ENCODE measurements at places on chromosomes 7 and 10. TPM values are rescaled to one million over a fixed set of nuclear protein-coding genes. Genes with fewer than 3 reads are reported as not detected.

- DNase-seq, result no peak
Observed at GRCh38 chr10:78472551-78472890, 438.9 kb downstream of the RPS24 start.

DNA sequence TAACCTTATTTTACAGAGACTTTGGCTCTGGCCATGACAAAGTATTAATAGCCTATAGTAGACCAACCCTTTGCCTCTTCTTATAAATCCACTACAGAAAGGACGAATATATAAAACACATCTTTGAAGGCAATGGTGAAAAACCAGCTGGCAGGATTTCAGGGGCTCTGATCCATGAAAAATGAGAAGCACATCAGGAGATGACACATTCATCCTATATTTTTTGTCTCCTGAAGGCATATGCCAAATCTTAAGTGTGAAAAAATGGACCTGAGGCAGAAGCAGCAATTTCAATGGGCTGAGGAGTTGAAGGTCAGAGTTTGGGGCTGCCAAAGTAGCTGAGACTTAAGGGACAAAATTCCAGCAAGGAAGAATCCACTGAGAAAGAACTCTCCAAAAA, 14.4 kb downstream of the RNF216 start:
- DNase-seq, result no peak

GRCh38 chr7:143380260-143380645, 892 bp upstream of the ZYX start:
- DNase-seq, result peak; percentile 91

- no peak for DNase-seq
Observed at GRCh38 chr10:104501449-104501848, 139.6 kb upstream of the SORCS3 start.

- no peak for DNase-seq
Observed at GRCh38 chr10:91210435-91210834, 10.0 kb upstream of the PCGF5 start.

DNA sequence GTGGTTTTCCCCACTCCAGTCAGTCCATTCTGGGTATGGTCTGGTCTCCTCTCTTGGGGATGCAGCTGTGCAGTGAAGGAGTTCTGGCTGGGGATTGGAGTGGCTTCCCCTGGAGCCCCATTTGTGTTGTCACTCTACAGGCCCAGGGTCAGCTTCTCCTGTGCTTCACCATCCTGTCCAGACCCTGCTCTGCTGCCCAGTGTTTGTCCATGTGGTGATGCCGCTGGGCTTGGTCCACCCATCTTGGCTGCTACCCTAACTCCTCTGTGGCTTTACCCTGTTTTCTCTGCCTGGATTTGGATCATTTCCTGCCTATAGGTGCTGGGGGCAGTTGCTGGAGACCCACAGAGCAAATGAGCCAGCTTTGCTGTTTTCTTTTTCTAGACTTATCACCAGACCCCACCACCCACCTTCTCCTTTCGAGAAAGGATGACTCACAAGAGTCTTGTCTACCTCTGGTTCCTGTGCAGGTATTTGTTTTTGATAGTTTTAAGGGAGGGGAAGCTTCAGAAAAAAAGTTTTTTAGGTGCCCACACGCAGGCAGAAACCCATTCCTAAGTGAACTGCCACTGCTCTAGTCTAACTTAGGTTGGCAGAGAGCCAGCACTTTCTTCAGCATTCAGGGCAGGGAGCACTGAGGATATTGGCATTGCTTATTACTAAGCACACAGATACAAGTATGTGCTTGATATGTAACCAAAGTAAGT, 8.5 kb downstream of the ZDHHC16 start:
- DNase-seq, result peak; percentile 41

DNA sequence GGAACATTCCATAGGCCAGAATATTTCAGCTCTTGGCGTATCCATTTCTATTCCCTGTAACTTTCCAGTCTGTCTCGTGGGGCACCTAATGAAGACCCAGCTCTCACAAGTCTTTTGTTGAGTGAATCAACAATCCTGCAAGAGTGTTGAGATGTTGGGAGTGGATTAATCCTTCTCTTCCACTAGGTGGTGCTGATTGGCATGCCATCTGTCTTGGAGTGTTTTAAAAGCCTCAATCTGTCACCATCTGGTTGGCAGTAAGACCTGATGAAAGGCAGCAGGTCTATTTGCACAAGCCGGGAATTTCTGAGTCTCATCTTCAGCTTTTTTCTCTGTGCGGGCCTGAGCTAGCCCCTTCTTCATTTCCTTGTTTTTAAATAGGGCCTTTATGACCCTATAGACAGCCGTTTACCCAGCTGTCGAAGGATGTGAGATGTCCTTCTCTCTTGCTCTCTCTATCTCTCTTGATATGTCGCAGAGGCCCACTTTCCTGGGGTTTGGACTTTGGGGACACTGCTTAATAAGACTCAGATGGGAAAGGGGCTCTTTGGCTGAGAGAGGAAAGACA, 180.5 kb downstream of the ZNF365 start:
- DNase-seq, result peak; percentile 45

Gene SKIDA1
- 1.8 TPM for total RNA-seq

DNA sequence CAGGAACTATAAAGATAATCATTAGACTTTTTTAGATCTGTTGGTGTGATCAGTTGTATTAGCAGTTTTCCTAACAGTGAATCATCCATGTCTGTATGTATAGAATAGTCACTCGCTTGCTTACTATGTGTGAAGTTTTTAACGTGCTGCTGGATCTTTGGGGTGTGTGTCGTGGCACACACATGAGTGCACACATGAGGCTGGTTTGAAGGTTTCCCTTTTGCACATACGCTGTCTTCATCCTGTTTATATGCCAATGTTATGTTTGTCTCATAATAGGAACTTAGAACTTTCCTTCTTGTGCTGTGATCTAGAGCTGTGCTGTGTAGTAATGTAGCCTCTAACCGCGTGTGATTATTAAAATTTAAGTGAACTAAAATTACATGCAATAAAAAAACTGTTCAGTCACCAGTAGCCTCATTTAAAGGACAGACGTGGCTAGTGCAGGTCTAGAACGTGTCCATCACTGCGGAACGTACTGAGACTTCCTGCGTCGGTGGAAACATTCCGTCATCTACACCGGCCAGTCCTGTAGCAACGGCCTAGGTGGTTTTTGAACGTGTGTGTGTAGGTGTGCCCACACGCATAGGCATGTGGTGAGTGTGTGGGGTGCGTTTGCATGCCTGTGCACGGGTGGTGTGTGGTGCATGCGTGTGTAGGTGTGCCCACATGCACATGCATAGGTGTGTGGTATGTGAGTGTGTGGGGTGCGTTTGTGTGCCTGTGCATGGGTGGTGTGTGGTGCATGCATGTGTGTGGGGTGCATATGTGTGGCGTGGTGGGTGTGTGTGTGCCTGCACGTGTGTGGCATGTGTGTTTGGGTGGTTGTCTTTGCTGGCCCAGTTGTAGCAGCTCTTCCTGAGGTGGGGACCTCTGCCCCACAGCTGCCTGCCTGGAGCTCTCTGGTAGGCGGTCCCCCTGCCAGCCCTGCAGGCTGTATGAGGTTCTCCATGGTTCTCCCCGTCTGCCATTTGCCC, 56.6 kb downstream of the INPP5A start:
- DNase-seq, result no peak

Gene ZNF804B
- 0.04 TPM for total RNA-seq

- no peak for DNase-seq
Observed at GRCh38 chr10:91271886-91272285, 51.4 kb downstream of the PCGF5 start.

DNA sequence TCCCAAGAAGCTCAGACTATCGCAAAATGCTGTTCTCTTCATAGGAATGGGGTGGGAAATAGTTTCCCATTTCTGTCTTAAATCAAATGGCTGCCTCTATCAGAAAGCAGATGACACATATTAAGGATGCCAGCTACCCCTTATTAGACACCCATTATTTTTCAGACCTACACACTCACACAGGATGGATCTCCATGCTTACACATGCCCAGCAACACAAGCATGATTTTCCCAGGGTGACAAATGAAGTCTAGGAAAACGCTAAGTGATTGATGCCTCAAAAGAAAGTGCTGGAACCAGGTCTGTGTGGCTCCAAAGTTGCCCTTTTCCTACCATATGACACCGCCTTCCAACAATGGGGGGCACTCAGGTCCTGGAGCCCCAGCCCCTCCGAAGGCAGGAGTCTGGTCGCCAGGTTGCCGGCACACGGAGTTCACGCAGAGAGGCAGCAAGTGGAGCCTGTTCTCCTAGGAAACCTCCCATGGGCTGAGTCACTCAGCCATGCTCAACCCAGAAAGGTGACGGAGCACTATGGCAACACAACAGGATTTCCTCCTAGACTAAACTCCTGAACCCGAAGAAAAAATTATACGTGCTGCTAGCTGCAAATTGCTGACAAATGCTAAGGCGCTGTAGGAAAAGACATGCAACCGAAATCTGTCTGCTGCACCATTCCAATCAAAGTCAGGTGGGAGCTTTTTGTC, 19.8 kb downstream of the VOPP1 start:
- no peak for DNase-seq

Gene CCDC3
- total RNA-seq, result 112 TPM

DNA sequence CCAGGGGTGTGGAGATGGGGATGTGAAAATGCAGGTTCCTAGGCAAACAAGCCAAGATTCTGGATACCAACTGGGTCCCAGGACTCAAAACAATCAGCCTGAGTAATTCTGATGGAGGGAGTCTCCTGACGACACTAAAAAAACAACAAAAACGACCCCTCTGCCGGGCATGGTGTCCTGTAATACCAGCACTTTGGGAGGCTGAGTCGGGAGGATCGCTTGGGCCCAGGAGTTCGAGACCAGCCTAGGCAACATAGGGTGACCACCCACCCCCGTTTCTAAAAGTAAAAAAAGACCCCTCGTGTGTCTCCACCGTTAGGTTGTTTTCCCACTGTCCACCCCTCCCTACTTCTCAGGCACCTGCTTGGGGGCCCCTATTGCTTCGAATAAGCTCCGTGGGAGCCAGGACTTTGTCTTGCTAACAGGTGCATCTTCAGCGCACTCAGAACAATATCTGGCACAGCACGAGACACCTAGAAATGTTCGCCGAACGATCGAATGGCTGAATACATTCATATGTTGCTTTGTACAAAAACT, 743 bp upstream of the NRF1 start:
- DNase-seq, result peak; percentile 16

DNA sequence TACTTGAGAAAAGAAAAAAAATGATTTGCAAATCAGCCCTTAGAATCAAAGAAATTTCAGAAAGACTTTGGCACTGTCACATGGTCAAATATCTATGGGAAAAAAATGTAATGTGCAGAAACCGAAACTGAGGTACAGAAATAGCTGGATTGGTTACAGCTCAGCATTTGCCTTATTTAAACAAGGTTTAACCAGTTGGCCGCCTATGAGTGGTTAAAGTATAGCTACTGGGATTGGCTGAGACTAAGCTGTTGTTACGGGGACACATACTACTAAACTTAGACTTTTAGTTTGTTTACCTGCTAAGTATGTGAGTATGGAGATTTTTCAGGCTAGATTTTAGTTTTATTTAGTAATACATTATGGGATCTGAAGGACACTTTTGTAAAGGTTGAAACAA, 38.6 kb downstream of the SFTPD start:
- DNase-seq, result no peak

DNA sequence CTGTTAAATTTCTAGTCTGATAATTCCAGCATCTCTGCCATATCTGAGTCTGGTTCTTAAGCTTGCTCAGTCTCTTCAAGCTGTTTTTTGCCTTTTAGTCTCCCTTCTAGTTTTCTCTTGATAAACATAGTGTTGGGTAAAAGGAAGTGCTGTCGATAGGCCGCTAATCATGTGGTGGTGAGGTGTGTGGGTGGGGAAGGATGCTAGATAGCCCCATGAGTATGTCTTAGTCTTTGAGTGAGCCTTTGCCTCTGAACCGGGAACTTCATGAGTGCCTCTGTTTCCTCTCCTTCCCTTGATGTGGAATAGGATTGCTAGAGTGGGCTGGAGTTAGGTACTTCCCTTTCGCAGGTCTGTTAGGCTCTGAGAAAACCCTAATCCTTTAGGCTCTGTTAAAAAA, 441.8 kb downstream of the INHBA start:
- DNase-seq, result no peak

Gene COL13A1
- 0.20 TPM for total RNA-seq

DNA sequence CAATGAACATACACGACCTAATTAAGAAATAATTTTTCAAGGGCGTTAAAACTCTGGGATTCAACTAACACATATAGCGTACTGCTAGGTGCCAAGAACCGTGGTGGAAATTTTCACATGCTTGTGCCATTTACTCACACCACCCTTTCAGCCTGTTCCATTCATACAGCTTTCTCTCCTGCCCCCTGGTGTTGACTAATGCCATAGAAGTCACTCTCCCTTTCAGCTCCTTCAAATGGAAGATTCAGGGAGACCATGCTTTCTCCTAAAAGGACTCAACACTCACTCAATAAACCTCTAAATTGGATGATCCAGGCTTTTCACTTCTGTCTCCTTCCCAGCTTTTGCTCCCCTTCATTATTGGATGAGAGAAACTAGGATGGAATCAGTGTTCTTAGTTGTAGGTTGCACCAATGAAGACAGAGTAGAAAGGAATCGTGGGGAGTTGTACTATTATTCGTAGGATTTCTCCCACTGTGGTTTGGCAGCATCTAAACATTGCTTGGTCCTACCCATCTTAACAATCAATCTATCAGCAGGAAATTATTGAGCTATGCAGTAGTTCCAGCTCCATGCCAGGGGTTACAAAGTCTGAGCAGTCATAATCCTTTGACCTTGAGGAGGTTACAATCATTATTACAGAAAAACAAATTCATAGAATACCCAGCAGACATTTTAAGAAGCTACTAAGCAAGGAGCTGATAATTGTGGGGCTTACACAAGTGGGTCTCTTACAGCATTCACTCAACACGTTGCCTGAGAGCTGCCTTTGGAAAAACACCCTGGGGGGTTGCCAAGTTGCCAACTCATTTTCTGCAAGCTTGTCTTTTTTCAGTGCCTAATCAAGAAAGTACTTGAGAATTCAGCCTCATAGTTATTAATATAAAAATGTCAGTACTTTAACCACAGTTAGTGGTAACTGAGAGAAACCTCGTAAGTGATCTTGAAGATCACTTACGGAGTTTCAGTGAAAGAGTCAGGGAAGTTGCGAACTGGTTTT, 2.8 kb upstream of the PPP1R3C start:
- peak; percentile 47 for DNase-seq

- no peak for DNase-seq
Observed at GRCh38 chr7:22821702-22822485, 755 bp downstream of the TOMM7 start.

DNA sequence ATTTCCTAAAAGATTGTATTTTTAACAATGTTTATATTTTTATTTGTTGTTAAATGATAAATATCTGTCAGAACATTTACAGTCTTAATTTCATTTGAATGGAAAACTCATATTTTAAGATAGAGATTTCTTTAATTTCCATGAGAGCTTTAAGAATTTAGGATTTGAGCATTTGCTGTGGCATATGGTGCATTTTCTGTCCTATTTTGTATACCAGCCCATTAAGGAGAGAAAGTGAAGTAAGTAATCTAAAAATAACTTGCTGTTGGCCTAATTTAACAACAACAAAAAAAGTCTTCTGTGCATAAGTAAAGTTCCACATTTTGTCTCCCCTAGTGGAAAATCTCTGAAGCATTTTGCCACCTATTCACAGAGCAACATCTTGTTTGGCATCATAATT, 190.9 kb upstream of the PPP1R3A start:
- no peak for DNase-seq

- DNase-seq, result peak; percentile 65
Observed at GRCh38 chr7:42483886-42484285, 246.9 kb upstream of the GLI3 start.

GRCh38 chr7:35256256-35257175, 2.6 kb upstream of the TBX20 start:
- no peak for DNase-seq

GRCh38 chr10:78382772-78383171, 349.1 kb downstream of the RPS24 start:
- no peak for DNase-seq

Gene DRGX
- total RNA-seq, result 17.8 TPM
